ENCODE measurements at places on chromosomes 3 and 15. TPM values are rescaled to one million over a fixed set of nuclear protein-coding genes. Genes with fewer than 3 reads are reported as not detected.

Gene PFN2
- total RNA-seq, result 174 TPM

Gene HYKK
- 3.9 TPM for total RNA-seq

- DNase-seq, result no peak
Observed at GRCh38 chr3:12969486-12969885, 103.7 kb downstream of the IQSEC1 start.

Gene CA12
- total RNA-seq, result 41.8 TPM

Gene XCR1
- total RNA-seq, result not detected

Gene POLQ
- total RNA-seq, result 1.6 TPM

DNA sequence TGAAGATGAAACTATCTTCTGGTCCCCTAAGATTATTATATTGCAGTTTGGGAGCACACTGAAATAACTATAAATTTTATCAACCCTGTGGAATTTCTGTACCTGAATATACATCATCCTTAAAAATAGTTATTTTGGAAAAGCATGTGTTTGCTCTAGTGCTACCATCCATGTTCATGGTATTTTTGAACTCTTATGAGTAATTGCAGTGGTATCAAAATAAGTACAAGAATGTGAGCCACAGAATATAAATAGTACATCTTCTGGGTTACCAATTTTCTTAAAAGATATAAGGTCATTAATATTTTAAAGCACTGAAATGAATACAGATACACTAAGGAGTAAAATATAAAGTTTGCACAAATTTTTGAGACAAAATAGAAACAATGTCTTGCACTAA is 206.5 kb downstream of the CBLB start:
- peak; percentile 27 for DNase-seq

GRCh38 chr15:92612891-92613290 is 42.7 kb downstream of the FAM174B start:
- DNase-seq, result no peak

DNA sequence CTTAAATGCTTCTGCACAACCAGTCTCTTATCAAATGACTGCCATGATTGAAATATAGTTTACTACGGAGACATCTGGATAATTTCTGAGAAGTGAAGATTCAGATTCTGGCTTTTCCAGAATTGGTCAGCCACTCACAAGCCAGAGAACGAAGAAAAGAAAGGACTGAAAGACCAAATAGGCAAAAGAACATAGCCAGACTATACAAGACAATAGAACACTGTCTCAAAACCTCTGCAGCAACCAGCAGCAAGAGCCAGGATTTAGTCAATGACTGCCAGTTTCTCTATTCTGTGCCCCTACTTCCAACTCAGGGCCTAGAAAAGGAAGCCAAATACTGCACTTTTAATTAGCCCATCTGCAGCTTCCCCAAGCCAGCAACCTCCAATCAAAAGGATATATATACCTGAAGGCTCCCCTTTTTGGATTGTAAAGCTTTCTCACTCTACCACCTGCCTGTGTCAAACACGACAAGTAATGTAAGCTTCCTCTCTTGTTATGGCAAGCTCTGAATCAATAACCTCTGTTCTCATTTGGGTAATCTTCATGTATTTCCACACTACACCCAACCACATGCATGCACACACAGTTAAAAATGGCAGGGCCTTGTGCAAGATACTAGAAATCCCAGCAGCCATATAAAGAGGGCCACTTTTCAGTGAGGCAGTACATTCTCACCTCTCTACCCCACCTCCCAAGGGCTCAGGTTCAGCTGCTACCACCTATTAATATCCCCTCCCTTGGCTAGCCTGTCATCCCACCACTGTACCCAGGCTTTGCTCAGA is 97.1 kb downstream of the ERC2 start:
- no peak for DNase-seq

Gene CCNL1
- total RNA-seq, result 88.9 TPM

DNA sequence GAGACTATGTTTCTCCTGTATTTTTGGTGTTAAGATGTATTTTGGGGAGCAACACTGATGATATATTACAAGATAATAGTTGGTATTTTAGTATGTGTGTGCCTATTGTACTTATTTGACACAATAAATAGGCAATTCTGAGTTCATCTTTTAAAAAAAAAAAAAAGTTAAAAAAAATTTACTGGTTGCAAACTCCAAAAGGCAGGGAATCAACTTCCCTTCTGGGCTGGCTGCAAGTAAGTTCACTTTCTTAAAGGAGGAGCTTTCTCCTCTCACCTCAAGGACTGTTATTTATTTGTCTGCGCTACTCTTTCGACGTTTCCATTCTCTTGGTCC is 335 bp upstream of the VPS8 start:
- no peak for DNase-seq

Gene ZDHHC19
- not detected for total RNA-seq

Gene SLC35G2
- total RNA-seq, result 11.6 TPM

DNA sequence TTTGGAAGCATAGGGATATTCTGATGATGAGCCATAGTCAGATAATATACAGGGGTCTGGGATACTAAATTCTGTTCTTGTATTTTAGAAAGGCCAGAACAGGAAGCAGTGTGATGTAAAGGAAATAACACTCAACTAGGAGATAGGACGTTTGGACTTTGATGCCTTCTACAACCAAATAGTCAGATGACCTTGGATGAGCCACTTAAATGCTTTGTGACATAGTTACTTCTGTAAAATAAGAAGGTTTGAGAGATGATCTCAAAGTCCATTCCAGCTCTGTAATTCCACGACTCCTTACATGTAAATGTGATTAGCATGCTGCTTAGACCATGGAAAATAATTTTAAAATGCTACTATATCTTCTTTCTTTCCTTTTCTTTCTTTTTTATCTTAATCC is 29.5 kb upstream of the CCDC54 start:
- no peak for DNase-seq

Gene SACM1L
- 33.9 TPM for total RNA-seq

Gene BNC1
- total RNA-seq, result 8.7 TPM

DNA sequence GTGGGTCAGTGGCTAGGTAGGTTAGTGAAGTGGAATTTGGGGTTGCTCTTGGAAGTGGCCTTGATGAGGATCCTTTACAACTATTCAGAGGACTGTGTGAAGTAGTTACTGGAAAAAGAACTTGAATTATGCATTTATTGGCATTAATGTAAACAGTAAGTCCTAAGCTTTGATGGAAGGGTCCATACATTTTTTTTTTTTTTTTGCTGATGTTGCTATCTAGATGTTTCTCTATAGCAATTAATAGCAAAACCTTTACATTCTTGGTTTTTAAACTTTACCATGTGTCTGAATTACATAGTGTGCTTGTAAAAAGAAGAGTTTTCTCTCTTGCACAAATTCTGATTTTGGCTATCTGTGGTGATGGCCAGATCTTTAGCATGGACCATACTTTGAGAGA is 9.5 kb downstream of the ZNF621 start:
- no peak for DNase-seq
